Caco-2 (cell line): ENCODE measurements at places on chromosomes 5 and 9. TPM values are rescaled to one million over a fixed set of nuclear protein-coding genes. Genes with fewer than 3 reads are reported as not detected.

DNA sequence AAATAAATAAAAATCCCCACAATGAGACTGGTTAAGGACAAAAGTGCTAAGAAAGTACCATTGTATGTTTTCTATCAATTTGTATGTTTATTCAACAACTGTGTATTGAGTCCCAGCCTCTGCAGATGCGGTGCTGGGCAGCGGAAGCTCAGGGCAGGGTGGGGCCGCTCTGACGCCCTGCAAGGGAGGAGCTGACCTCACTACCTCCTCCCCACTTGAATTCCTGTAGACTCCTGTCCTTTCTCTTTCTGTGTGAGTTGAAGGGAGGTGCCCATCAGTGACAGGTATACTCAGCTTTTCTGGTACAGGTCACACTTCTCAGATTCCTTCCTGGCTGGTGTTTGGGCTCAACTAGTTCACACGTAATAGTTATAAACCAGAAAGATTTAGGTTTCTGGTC is 27.0 kb downstream of the ANGPTL2 start:
- no peak overlapping the region for H3K27ac ChIP-seq
- H3K4me3 ChIP-seq: no peak overlapping the region
- DNase-seq: no peak
- no peaks in the 10 kb centered on the region for H3K27me3 ChIP-seq
- no peaks in the 10 kb centered on the region for H3K4me1 ChIP-seq

- no peaks in the 10 kb centered on the region for H3K36me3 ChIP-seq
- H3K4me3 ChIP-seq: no peak overlapping the region
- DNase-seq: no peak
- no peak overlapping the region for H3K27ac ChIP-seq
- no peaks in the 10 kb centered on the region for H3K4me1 ChIP-seq
- no peaks in the 10 kb centered on the region for H3K27me3 ChIP-seq
Observed at GRCh38 chr5:16619136-16619535, 2.3 kb upstream of the RETREG1 start.

DNA sequence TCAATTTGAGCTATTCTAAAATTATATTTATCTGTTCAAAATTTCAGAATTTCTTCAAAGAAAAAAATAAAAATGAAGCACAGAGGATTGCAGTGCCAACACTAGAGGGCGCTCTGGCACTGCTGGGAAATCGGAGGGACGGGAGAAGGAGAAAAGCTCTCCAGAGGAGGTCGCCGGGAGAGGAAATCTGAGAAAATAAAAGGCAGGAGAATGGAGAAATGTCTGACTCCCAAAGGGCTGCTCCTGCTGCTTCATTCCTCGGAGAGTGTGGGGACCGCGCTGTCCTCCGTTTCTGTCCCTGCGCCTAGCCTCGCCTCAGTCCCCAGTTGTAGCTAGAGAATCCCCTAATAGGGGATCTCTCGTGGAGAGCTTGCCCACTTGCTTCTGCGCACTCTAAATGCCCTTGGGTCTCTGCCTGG is 40.0 kb upstream of the ARSB start:
- H3K27ac ChIP-seq: no peak overlapping the region
- no peaks in the 10 kb centered on the region for H3K4me1 ChIP-seq
- H3K36me3 ChIP-seq: no peaks in the 10 kb centered on the region
- no peak overlapping the region for H3K4me3 ChIP-seq

DNA sequence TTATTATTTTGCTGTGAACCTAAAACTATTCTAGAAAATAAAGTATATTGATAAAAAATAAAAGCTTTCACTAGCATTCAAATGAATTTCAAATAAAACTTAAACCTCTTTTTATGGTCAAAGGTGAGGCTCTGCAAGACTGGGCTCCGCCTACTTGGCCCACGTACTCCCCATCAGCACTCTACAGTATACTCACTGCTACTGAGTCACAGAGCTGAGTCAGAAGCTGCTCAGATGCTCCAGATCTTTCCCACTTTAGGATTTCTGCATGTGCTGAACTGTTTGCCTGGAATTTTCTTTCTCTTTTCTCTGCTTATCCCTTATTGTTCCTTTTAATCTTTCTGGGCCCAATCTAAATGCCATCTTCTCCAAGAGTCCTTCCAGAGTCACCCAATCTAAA is 331.9 kb upstream of the CCNG1 start:
- no peaks in the 10 kb centered on the region for H3K4me1 ChIP-seq
- no peak overlapping the region for H3K4me3 ChIP-seq
- no peaks in the 10 kb centered on the region for H3K27me3 ChIP-seq
- no peak overlapping the region for H3K27ac ChIP-seq
- H3K36me3 ChIP-seq: no peaks in the 10 kb centered on the region
- no peak for DNase-seq

GRCh38 chr5:68155940-68156339 is 59.6 kb upstream of the PIK3R1 start:
- no peak for DNase-seq
- no peak overlapping the region for H3K4me3 ChIP-seq
- H3K27ac ChIP-seq: no peak overlapping the region

DNA sequence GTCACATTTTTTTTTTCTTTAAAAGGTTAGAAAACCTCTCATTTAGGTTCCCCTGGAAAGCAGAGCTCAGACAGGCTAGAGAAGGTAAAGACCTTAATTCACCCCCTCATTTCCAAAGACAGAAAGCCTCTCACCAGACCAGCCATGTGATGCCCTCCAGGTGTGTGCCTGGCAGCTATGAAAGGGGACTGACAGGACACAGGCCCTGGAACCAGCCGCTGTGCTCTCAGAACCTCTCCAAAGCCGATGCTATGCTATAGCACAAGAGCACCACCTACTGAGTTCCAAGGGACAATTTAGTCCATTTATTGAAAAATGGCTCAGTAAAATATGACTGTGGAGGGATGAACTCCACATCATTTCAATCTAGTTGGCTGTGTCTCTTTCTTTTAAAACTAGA is 48.8 kb downstream of the FANCC start:
- peak overlapping the region; percentile 83 for H3K27ac ChIP-seq
- H3K27me3 ChIP-seq: no peaks in the 10 kb centered on the region
- no peak overlapping the region for H3K4me3 ChIP-seq
- peak; percentile 60 for DNase-seq

DNA sequence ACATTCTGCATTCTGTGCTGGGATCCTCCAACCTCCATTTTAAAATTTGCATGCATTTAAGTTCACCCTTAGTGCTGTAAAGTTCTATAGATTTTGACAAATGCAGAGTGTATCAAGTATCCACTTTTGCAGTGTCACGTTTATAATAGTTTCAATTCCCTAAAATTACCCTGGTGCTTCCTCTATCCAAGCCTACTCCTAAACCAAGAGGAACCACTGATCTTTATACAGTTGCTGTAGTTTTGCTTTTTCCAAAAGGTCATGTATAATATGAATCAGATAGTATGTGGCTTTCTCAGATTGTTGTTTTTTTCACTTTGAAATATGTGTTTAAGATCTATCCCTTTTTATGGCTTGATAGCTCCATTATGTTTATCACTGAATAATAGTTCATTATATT is 468.4 kb upstream of the CDH6 start:
- H3K36me3 ChIP-seq: no peaks in the 10 kb centered on the region
- no peaks in the 10 kb centered on the region for H3K4me1 ChIP-seq
- H3K4me3 ChIP-seq: no peak overlapping the region

GRCh38 chr5:133607451-133607850 is 4.9 kb downstream of the FSTL4 start:
- H3K27ac ChIP-seq: no peak overlapping the region
- peaks cover 14% of the 10 kb centered on the region for H3K4me1 ChIP-seq
- H3K27me3 ChIP-seq: peaks cover 2% of the 10 kb centered on the region
- no peaks in the 10 kb centered on the region for H3K36me3 ChIP-seq
- H3K4me3 ChIP-seq: no peak overlapping the region

DNA sequence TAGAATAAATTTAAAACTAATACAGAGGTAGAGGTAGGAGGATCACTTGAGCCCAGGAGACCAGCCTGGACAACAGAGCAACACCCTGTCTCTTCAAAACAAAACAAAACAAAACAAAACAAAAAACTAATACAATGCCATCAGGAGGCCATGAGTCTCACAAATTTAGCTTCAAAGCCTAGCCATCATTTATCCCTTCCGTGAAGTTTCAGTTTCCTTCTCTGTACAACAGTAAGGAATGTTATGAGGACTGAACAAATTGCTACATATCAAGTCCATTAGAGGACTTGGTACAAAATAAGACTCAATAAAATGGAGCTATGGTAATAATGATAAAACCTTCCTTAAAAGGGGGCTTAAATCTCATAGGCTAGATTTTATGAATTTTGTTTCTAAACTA is 60.8 kb downstream of the MAPKAP1 start:
- H3K27me3 ChIP-seq: no peaks in the 10 kb centered on the region
- H3K27ac ChIP-seq: no peak overlapping the region

DNA sequence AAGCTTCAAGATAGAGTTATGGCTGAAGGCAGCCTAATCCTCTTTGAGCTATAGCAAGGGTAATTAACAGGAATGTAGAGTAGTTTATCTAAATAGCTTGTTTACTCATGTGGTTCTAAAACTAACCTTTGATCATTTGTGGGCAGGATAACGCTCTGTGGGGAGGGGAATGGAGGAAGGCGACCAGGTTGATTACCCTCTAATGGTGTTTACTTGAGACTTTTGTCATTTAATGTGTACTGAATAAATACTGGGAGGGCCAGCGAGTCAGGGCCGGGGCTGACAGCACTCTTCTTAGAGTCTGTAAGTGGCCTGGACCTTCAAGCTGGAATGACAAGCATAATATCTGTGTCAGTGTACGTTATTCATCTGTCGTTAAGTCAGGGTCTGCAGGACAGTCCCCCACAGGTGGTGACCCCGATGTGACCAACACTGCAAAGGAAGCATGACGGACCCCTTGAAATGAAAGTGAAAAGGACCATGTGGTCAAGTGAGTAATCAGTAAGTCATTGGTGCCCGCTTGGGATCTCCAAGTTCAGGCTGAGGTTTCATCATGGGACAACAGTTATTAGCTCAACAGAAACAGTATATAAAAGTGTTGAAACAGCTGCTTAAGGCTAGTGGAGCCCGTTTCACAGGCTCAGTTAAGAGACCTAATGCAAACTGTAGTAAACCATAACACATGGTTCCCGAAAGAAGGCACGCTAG is 162.6 kb downstream of the CPLANE1 start:
- H3K4me3 ChIP-seq: no peak overlapping the region
- peaks cover 47% of the 10 kb centered on the region for H3K4me1 ChIP-seq
- H3K27ac ChIP-seq: peak overlapping the region; percentile 18
- H3K27me3 ChIP-seq: no peaks in the 10 kb centered on the region

DNA sequence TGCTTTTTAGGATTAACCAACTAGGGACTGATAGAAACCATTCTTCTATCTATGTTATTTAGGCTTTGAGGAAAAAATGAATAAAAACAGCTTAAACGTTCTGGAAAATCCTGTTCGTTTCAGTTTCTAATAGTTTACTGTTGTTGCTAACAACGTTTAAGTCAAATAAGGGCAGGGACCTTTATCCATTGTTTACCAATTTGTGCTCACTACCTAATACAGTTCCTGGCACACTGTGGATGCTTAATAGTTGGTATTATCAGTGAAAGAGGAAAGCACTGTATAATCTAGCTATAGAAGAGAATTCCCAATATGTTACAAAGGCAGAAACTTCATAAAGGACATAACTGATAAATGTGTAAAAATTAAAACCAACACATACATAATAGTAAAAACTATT is 52.5 kb downstream of the ZFR start:
- no peak for DNase-seq
- no peak overlapping the region for H3K4me3 ChIP-seq
- no peaks in the 10 kb centered on the region for H3K4me1 ChIP-seq
- H3K27me3 ChIP-seq: no peaks in the 10 kb centered on the region
- H3K36me3 ChIP-seq: peaks cover 5% of the 10 kb centered on the region

- no peak overlapping the region for H3K4me3 ChIP-seq
- no peaks in the 10 kb centered on the region for H3K36me3 ChIP-seq
- H3K27ac ChIP-seq: no peak overlapping the region
- H3K27me3 ChIP-seq: no peaks in the 10 kb centered on the region
Observed at GRCh38 chr9:127021664-127022363, 100.6 kb downstream of the ANGPTL2 start.

DNA sequence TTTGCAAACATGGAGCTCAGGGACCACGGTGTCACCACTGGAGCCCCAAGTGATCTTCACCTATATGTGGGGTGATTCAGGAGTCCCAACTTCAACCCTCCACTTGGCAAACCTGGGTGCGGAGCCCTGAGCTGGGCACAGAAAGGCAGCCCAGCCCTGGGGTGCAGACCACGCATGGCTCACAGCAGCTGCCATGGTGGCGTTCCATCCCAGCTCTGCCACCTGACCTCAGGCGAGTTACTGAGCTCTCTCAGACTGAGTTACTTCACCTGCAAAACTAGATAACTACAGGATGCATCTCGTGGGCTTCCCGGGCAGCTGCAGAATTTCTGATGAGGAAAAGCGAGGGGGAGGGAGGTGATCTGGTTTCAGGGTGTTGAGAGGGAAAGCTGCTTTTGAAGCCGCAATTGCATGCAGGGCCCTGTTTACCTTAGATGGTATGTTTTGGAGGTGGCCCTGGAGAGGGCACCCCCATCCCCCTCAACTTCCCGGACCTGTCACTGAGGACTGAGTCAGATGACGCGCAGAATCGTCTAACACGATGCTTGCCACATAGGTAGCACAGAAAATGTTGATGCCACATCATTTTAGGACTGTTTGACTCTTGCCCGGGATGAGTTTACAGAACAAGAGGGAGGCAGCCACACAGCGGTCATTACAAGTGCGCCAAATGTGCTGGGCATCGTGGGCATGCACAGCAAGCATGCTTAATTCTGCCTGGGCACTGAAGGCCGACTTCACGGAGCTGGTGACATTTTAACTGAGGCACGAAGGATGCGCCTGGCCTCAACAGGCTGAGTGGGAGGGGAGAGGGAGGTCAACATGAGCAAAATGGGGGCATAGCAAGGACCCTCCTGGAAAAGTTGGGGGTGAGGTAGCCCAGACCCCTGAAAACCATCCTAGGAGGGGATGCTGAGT is 154.6 kb downstream of the COL23A1 start:
- H3K4me1 ChIP-seq: no peaks in the 10 kb centered on the region
- DNase-seq: no peak
- H3K27ac ChIP-seq: no peak overlapping the region
- H3K4me3 ChIP-seq: no peak overlapping the region
- H3K36me3 ChIP-seq: no peaks in the 10 kb centered on the region

Gene DPP7
- total RNA-seq: 230 and 247 TPM in 2 replicates

Gene CCDC192
- not detected in 2 replicates for total RNA-seq

Gene CCDC152
- total RNA-seq: not detected in 2 replicates

Gene GLRX
- 17.9 and 26.4 TPM in 2 replicates for total RNA-seq

Gene CDC20B
- total RNA-seq: not detected in 2 replicates

Gene HAVCR1
- 135 and 144 TPM in 2 replicates for total RNA-seq
